ENCODE measurements at places on chromosomes 7 and 10.

DNA sequence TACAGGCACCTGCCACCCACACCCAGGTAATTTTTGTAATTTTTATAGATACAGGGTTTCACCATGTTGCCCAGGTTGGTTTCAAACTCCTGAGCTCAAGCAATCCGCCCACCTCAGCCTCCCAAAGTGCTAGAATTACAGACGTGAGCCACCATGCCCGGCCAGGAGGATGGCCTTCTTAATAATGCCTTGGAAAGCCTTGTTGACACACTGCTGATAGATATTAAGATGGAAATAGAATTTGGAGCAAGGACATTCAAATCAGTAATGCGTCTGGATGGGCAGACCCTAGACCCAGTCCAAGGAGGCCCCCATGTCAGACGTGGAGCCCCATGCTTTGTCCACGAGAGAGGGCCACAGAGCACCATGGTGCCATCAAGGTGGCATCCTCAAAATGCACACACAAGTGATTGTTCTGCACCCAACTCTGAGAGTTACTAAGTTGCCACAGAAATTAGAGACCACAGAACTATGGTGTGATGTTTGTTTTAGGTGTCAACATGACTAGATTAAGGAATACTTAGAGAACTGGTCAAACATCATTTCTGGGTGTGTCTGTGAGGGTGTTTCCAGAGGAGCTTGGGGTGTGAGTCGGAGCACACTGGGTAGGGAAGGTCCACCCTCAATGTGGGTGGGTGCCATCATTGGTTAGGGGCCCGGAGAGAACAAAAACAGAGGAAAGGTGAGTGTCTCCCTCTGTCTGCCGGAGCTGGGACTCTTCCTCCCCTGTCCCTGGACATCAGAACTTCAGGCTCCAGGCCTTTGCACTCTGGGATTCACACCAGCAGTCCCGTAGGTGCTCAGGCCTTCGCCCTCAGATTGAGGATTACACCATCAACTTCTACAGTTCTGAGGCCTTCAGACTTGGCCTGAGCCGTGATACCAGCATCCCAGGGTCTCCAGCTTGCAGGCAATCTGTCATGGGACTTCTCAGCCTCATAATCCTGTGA lies 34.5 kb downstream of the EBF3 start:
- no peak for DNase-seq

- no peak for DNase-seq
These were observed 352 bp upstream of the ZNF485 start for GRCh38 chr10:43605850-43606322.

DNA sequence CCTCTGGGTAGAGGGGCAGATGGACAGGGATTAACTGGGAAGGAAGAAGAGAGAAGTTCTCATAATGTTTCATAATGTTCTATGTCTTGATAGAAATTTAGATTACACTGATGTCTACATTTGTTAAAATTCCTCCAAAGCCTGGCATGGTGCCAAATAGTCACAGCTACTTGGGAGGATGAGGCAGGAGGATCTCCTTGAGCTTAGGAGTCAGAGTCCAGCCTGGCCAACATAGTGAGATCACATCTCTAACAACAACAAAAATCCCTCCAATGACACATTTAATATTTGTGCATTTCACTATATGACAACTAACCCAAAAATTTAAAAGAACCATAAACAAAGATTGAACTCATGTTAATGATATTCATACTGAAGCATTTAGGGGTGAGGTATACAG lies 33.0 kb upstream of the PPP1R3C start:
- no peak for DNase-seq

DNA sequence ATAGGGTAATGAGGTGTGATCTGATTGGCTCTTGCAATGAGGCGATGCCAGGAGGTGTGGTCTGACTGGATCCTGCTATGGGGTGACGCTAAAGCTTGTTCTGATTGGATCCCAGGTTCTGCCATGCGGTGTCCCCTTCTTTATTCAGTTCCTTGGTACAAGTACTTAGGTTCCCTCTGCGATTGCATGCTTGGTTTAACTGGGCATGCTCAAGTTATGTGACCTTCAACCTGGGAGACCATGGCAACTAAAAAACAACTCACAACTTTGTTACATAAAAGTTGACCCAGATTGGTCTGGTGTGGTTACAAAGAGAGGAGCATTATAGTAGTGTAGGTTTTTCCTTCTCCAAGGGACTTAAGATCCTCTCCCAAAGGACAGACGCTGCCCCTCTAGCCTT lies 49.5 kb upstream of the DNAJC1 start:
- DNase-seq: no peak

- DNase-seq: no peak
These were observed 163.9 kb upstream of the CDK1 start for GRCh38 chr10:60614363-60614762.

GRCh38 chr7:74569501-74570075 lies 87.9 kb upstream of the GTF2I start:
- no peak for DNase-seq

DNA sequence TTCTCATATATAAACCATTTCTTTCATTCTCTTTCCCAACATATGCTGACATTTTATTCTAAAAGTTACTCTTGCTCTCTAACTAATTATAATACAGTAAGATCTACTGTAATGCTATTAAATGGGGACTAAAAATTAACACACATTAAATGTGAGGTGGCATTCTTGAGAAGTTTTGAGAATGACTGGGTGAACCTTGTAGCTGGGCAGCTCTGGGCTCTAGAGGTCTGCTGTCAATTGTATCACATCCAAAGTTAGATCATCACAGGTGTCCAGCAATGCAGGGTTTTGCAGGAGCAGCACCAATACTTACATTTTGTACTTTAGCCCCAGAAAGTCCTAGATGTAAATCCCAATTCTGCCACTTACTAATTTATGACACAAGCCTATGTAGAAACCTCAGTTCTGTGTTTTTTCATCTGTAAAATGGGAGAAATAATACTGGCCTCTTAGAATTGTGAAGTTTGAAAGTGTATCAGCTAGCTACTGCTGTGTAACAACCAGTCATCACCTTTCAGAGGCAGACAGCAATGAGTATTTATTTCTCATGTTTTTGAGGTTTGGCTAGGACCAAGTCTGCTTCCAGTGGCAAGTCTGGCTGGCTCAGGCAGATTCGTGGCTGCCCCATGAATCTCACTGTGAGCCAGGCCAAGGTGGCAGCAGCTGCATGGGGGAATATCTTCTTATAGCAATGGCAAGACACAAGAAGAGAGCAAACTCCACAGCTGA lies 79.6 kb upstream of the EMX2 start:
- DNase-seq: no peak

DNA sequence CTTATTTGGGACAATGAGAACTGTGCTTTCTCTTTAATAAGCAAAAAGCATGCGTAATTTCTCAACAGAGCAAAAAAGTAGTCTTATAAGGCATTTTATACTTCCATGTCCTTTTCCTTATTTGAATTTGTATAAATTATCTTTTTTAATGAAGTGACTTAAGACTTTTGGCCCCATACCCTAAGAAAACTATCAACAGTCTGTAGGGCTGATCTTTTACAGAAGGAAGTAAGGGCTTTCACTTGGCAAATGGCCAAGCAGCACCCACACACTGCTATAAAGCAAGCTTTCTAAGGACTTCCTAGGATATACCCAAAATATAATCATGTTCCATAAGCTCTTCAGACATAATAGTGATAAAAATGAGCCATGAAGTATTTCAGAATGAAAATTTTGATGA lies 3.4 kb downstream of the CRPPA start:
- no peak for DNase-seq

DNA sequence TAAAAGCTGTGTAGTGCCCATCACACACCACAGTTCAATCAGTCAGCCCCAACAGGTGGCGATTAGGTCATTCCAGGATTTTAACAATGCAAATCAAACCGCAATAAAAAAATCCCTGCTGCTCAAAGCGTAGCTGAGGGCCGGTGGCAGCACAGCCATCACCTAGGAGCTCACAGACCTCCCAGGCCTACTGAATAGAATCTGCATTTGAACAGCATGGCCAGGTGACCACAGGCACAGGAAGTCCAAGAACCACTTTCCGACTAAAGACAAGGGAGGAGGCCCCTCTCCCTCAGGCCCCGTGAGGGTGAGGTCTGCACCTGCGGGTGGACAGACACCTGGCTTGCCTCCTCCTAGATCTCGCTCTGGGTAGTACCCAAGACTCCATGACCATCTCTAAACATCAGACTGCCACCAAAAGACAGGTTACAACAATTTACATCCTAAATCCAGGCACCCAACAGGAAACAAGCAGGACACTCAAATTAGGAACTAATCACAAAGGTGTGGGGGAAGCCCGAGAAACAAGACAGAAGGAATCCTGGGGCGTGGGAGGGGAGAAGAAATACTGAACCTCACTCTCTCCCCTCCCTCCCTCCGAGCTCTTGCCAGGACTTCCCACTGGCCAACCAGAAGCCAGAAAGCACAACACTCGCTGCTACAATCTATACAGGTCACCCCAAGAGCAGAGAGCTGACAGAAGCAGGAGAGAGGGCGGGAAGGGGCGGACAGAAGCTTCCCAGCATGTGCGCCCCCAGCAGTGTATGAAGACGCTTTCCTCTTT lies 19.2 kb downstream of the GNA12 start:
- DNase-seq: peak; percentile 59

- no peak for DNase-seq
These were observed 43.2 kb downstream of the GSDME start for GRCh38 chr7:24713850-24714675.

GRCh38 chr10:124321433-124322089 lies 97.2 kb downstream of the OAT start:
- no peak for DNase-seq

GRCh38 chr7:52615021-52615695 lies 420.3 kb upstream of the POM121L12 start:
- no peak for DNase-seq

GRCh38 chr7:115332691-115333090 lies 410.8 kb downstream of the MDFIC start:
- DNase-seq: no peak
